ENCODE measurements at places on chromosomes 2 and 18. TPM values are rescaled to one million over a fixed set of nuclear protein-coding genes. Genes with fewer than 3 reads are reported as not detected.

CRYGC gene
- total RNA-seq: not detected

RIT2 gene
- total RNA-seq: not detected

ERMN gene
- total RNA-seq: not detected

FABP1 gene
- total RNA-seq: 930 TPM

SAG gene
- not detected for total RNA-seq

CREB1 gene
- 79.5 TPM for total RNA-seq
